NCI-H1105 (cell line): ENCODE measurements at places on chromosomes 1 and 21.

- DNase-seq = no peak
Measured at GRCh38 chr1:156481527-156481926, 19.0 kb downstream of the MEF2D start.

GRCh38 chr1:205861540-205861939 lies 11.6 kb upstream of the PM20D1 start:
- DNase-seq = no peak

- DNase-seq = no peak
Measured at GRCh38 chr1:92575123-92575522, 88.4 kb upstream of the GFI1 start.

DNA sequence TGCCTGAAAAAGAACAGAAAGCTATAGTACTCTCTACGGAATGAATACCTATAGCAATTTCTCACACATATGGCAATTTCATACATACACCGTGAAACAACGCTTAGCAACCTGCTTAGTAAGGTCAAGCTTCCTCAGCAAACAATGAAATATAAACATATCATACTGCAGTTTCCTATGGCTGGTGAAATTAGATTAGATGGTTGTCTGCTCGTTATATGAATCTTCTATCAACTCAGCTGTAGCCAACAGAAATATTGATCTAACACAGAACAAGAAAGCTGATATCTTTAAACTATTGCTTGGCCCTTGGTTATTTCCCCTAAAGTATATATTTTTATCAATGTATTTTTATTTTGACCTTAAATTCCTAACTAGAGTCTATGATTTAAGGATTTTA lies 187.8 kb downstream of the SLC44A5 start:
- no peak for DNase-seq

DNA sequence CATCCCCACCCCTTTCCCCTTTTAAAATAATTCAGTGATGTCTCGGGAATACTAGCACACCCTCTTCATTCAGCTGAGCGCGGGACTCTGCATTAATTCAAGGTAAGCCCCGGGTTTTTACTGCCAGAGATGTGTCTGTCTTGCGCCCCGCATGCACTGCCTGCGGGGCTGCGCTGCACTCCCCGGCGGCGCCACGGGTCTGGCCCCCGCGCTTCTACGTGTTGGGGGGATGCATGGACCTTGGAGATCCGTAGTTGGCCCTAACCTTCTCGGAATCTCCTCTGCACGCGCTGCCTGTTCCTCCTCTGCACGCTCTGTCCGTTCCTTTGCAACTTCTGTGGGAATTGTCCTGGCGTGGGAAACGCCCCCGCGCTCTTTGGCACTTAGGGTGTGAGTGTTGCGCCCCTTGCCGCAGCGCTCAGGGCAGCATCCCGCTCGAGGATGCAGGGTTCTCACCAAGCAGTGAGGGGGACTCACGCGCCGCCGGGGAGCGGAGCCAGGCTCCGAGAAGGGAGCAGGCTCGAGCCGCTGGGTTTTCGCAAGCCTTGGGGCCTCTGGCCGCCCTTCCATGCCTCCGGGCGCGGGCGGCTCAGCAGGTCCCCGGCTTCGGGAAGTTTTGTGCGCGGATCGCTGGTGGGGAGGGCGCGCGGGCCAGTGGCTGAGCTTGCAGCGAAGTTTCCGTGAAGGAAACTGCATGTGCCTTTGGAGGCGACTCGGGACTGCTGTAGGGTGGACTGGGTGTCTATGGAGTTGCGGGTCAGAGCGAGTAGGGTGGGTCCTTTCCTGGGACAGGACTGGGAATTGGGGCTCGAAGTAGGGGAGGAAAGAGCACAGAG lies 165.1 kb upstream of the CACNA1E start:
- no peak for DNase-seq

GRCh38 chr1:1348420-1349255 lies 580 bp downstream of the DVL1 start:
- no peak for DNase-seq

DNA sequence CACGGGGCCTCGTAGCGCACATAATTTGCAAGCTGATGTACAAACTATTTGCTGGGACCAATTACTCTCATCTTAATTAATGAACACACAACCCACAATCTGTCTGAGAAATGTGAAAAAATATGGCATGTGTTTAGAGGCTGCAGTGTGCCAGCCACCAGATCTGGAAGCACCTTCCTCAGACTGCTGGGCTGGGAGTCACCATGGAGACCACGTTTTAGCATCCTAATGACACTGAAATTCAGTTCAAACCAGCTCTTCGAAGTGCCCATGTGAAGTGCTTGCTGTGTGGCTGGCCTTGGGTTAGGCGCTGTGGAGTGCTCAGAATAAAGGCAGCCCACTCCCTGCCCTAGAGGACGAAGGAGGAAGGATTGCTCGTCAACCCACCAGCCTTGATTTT lies 482.4 kb downstream of the OMA1 start:
- DNase-seq = no peak

- DNase-seq = no peak
Measured at GRCh38 chr21:19529031-19529430, 1125.4 kb upstream of the TMPRSS15 start.

DNA sequence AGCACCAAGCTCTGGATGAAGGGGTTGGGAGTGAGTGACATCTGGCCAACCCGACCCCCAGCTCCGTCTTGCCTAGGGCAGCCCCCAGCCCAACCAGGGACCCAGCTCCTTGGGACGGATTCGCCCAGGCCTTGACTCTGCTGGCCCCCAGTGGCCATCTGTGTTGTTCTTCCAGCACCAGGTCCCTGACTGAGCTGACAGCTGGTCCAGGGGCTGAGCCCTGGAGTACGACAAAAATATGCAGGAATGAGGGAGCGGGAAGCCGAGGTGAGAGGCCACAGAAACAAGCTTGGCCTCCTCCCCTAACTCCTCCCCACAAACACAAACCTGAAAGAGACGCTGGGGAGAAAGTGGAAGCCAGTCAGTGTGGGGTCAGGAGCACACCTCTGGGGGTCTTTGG lies 55.0 kb upstream of the PAX7 start:
- DNase-seq = peak; percentile 22

GRCh38 chr21:45094412-45094811 lies 20.0 kb downstream of the ADARB1 start:
- DNase-seq = no peak

DNA sequence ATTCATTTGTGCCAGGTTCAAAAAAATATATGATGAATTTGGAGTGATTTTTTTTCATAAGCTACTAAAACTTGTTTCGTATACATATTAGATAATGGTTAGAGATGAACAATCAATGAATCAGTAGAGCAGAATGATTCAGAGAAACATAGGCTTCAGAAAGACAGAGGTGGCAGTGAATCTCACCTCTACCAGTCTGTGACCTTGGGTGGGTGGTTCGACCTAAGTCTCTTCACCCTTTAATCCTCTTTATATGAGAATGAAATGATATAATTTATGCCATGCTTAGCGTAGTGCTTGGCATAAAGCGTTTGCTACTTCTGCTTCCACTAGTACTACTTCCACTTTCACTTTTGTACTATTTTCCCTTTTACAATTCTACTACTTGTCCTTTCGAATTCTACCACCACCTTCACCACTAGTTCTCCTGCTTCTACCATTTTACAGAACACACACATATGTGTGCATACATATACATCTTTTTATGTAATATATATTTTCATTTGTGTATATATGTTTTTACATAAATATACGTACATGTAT lies 45.1 kb downstream of the FYB2 start:
- no peak for DNase-seq

GRCh38 chr1:180593382-180593781 lies 34.6 kb downstream of the OVAAL start:
- DNase-seq = no peak

GRCh38 chr1:175221557-175222175 lies 29.1 kb upstream of the KIAA0040 start:
- no peak for DNase-seq

GRCh38 chr1:171814692-171815091 lies 26.6 kb upstream of the DNM3 start:
- no peak for DNase-seq

DNA sequence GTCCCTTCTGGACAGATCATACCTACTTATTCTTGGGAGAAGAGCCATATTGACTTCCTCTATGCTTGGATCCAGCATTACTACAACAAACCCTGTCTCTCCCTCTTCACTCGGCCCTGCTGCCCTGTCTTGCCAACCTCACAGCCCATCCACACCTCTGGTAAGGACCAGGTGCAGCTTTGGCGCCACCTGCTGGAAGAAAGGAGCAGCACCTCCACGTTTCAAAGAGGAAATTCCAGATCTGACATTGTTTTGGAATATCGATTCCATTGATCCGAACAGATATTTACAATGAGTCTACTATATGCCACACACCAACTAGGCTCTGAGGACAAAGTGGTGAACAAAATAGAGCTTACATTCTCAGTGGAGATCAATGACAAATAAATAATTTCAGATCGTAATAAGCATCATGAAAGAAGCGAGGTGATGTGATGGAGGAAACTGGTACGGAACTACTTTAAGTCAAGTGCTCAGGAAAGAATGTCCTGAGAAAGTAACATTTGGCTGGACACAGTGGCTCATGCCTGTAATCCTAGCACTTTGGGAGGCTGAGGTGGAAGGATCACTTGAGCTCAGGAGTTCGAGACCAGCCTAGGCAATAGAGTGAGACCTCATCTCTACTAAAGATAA lies 18.7 kb downstream of the MFSD2A start:
- peak; percentile 74 for DNase-seq

GRCh38 chr1:111842411-111842810 lies 86.7 kb downstream of the DDX20 start:
- DNase-seq = no peak

GRCh38 chr1:153349363-153350320 lies 1.0 kb upstream of the PGLYRP4 start:
- DNase-seq = no peak

- peak; percentile 8 for DNase-seq
Measured at GRCh38 chr1:85894651-85895050, 186.4 kb upstream of the ZNHIT6 start.

GRCh38 chr1:115492880-115493279 lies 148.9 kb upstream of the VANGL1 start:
- DNase-seq = no peak

DNA sequence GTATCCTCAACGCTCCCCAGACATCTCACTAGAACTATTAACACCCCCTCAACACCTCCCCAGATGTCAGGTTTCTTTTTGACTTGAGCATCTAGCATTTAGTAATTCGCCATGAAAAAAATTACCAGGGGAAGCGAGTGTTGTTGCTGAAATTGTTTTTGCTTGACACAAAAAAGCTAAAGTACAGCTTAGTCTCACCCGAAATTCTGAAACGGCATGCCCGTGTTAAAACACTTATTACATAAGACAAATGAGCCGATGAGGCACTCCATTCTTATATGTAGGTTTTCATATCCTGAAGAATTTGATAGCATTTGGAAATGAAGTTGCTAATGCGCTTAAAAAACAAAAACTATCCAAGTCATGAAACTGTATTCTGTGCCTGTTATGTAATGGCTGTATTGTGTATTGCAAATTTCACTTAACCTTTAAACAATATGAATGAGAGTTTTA lies 1.3 kb upstream of the NRIP1 start:
- no peak for DNase-seq

GRCh38 chr1:174819596-174819995 lies 180.2 kb upstream of the CACYBP start:
- no peak for DNase-seq

- no peak for DNase-seq
Measured at GRCh38 chr1:30914931-30915330, 6.4 kb upstream of the SDC3 start.

DNA sequence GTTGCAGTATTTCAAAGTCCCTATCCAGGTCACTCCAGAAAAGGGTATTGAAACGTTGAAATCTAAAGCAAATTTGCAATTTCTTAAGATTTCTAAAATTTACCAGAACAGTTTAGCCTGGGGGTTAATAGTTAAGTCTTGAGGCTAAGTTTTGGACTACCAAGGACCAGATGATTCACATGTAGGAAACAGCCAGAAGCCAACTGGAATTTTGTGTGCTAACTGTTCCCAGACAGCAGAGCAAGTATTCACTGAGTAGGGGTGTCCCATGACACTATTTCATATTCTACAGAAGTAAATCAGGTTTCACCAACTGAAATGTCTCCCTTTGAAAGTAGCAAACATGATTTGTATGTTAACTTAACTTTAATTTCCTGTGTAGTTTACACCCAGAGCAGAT lies 11.5 kb upstream of the C1orf105 start:
- DNase-seq = no peak

DNA sequence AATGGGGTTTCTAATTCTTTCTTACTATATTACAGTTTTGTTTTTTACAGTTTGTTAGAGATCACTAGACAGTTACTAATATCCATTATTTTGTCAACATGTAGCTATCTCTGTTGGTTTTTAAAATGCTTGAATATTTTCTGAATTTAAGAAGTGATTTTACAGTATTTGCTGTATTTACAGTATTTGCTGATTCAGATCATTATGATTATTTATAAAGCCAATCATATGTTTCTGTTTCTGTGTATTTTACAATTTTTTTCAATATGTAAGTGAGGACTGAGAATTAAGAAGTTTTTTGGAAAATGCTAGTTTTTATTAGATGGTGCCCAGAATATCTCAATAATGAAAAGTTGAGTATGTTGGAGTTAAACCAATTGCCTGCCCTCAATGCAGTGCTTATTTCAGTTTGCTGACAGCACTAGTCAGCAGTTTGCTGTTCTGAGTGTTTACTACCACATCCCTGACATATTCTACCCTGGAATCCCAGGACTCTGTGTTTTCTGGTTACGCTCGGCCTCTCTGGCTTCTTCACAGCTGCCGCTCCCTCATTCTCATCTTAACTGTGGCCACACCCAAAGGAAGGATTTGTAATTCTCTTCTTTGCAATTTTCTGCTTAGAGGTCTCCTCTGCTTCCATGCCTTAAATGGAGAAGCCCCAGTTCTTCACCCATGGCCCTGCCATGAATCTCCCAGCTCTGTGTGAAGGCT lies 68.0 kb upstream of the BACH1 start:
- no peak for DNase-seq

DNA sequence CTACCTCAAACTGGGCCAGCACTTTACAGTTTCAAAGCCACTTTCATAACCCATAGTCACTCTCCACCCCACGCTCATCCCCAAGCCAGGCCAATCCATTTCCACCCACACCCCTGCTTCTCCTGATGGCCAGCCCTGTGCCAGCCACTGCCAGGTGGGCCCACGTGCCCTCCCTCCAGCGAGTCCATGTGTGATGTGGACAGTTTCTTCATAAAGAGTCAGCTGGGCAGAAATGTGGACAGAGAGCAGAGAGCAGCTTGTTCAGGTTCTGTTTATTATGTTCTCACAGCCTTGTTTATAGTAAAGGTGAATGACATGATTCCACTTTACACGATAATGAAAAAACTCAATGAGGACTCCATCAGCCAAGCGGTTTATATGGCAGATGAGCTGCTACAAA lies 37.4 kb upstream of the RGS16 start:
- DNase-seq = no peak

- no peak for DNase-seq
Measured at GRCh38 chr1:12327566-12327965, 97.7 kb downstream of the VPS13D start.

- DNase-seq = no peak
Measured at GRCh38 chr1:210692796-210693195, 364.1 kb downstream of the HHAT start.

DNA sequence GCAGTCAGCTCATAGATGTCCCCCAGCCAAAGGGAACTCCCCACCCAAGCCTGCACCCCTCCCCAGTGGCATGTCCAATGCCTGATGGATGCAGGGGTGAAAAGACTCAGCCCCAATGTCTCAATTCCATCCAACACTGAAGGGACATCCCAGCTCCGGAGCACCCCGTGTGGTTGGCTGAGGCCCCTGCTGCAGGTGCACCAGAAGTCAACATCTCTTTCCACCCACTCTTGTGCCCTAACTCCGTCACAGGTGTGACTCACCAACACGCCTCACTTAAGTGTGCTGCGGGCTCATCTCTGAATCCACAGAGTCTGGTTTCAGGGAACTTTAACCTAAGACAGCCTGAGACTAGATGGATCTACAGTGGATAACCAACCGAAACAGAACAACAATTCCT lies 40.9 kb upstream of the ZBTB18 start:
- no peak for DNase-seq
